ENCODE measurements at places on chromosomes 3 and 15.

DNA sequence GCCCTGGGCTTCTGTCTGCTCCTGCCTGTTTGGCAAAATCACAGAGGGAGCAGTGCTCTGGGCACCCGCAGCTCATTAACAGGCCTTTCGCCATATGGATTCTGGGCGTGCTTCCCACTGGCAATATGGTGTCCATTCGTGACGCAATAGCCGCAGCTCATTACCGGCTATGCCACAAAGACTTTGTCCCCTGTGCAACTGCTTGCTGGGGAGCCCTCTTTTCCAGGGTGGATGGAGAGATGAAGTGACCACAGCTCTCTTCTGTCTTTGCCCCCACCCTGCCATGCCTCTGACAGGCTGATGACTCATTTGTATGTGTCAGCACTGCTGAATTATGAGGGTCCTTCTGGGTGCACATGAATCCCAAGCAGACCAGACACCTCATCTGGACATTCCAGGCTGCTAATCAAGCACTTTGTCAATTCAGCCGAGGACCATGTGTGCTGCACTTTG is 214.3 kb upstream of the FEZF2 start:
- peak; percentile 25 for DNase-seq

DNA sequence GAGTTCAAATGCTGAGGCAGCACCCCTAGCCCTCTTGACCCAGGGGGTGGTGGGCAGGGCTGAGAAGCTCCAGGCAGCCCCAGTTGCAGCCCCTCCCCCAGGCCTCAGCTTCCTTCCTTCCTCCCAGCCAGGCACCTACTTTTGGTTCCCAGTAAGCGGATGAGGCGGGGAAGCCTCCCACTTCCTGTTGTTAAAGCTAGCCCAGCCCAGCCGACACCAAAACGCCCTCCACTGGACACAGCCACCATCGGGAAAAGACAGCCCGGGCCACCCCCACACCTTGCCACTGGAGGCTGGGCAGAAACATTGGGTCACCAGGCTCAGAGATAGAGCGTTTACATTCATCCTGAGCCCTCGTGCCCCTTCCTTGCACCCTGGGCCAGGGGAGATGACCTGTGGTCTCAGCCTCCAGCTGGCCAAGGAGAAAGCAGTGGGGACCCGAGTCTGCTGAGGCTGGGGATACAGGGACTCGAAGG is 3.5 kb downstream of the DUSP7 start:
- no peak for DNase-seq

GRCh38 chr3:101325393-101326134 is 5.2 kb upstream of the IMPG2 start:
- DNase-seq = peak; percentile 81

- DNase-seq = no peak
Measured at GRCh38 chr15:66917904-66918448, 147.4 kb upstream of the SMAD3 start.

- DNase-seq = no peak
Measured at GRCh38 chr3:98581474-98581873, 11.9 kb downstream of the CPOX start.

DNA sequence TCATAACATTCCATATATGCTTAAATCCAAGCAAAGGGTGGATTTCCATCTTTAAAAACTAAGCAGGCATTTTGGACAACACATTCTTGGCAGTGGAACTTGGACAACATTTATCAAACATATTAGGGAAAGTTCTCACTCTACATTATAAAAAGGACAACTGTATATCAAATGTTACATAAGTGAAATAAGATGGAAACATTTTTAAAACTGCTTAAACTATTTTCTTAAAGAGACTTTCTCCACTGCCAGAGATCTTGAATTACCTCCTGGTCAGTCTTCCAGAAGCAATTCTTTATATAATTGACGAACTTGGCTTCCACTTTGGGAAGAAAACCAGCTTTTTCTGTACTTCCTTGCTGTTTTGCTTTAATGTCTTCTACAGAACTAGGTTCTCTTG is 109.3 kb downstream of the NEO1 start:
- DNase-seq = no peak

DNA sequence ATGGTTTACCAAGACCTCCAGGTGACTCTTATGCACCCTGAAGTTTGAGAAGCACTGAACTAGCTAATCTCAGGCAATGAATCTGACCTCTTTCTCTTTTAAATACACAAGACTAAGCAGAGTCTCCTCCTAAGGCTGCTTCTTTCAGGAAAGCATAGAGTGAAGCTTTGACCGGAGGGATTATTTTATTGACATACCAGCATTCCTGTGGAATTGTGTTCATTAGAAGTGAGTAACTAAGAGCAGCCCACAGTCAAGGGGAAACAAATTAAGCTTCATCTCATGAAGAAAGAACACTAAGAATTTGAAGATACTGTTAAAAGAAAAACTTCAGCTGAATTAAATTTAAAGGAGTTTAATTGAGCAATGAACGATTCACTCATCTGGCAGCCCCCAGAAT is 963.5 kb downstream of the NTRK3 start:
- no peak for DNase-seq

GRCh38 chr3:154829929-154830328 is 250.2 kb upstream of the MME start:
- no peak for DNase-seq

DNA sequence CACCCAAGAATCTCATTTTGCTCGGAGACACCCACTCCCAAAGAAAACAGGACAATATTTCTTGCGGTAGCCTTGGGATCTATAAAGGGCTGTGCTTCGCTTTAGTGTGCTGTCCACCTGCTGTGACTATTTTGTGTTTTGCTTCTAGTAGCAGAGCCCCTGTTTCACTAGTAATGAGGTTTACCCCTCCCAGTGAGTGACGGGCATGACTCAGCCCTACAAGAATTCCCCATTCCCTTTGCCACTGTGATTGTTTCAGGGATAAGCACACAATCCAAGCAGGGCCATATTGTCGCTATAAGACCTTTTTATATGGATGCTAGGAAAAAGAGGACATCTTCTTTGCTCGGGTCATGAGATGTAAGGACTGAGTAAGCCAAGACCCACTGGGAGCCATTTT is 62.5 kb upstream of the FOXB1 start:
- no peak for DNase-seq

DNA sequence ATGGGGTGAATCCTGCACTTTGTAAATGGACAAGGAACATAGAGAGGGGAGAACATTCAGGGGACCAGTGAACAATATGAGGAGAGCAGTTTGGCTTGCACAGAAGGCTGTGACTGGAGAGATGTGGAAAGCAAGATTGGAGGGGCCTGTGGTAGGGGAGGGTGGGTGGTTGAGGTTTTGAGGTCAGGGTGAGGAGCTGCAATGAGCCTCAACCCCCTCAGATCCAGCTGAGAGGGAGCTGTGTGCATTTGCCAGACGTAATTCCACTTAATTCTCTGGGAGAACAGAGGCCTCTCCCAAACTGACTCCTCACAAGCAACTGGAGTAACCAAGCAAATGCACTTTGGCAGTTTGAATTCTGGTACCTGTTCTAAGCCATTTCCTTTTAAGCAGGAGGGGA is 253.1 kb upstream of the TRIM42 start:
- no peak for DNase-seq

DNA sequence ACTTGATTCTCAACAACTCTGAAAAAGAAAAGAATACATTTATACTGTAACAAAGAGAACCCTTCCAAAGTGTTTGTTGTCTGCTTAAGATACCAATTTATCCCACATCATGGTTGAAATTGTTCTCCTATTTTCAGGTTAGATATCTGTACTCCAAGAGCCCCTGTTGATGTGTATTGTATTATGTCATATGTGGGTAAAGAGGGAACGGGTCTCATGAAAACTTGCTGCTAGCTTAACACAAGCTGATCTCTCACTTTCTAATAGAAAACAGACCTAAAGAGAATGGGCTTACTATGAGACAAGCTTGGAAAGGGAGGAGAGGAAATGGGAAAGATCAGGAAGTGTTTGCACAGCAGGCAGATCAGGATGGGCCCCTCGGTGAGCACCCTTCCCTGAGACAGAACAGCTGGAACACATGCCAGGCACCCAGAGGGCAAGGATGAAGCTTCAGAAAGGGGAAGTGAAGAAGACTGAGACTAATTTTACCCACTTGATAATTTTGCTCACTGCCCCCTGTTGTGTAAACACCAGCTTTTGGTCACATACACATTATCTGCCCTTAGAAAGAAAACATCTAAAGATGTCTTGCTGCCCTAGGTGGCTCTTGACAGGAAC is 747.9 kb upstream of the CCDC54 start:
- no peak for DNase-seq

DNA sequence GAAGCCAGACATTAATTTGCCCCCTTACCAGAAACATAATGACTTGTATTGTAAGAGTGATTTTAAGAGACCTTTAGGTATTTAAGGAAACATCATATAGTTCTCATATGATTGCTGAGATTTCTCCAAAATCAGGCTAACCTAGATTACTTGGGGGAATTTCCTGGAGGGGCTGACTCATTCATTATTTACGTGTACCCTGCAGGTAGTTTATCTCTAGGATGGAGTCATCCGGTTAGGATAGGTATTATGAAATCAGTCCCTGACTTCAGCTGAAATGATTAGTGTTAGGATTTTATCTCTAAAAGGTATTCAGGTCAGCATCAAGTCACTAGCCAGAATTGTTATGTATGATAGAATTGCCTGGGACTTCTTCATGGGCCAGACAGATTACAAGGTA is 97.5 kb downstream of the TCF12 start:
- DNase-seq = no peak

DNA sequence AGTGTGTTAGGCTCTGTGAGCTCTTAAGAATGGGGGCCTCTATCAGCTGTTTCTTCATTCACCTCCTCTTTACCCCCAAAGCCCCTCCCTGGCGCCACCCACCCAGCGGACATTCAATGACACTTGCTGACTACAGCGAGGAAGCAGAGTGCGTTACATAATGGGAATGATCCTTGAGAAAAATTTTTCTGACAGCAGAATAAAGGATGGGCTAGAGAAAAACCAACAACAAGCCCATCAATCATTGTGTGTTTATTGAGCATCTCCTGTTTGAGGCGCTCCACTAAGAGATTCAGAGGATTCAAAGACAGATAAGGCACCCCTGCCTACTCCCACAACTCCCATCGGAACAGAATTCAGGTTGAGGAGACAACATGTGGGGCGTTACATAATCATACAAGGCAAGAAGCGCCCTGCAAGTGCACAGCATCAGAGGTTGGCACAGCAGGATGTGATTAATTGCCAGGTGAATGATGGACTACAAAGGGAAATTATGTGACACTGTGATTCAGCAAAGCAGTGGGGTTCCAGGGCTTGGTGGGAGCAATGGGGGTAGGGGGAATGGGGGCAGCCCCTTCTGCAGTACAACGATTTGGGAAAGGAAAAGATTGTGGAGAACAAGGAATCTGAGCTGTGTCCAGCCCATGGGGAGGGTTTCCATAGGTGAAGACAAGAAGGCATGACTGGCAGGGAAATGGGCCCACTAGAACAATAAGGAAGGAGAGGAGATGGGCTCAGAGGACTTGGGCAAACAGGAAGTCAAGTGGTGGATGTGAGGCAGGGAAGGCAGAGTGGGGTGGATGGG is 141.3 kb upstream of the ATP2B2 start:
- DNase-seq = no peak

DNA sequence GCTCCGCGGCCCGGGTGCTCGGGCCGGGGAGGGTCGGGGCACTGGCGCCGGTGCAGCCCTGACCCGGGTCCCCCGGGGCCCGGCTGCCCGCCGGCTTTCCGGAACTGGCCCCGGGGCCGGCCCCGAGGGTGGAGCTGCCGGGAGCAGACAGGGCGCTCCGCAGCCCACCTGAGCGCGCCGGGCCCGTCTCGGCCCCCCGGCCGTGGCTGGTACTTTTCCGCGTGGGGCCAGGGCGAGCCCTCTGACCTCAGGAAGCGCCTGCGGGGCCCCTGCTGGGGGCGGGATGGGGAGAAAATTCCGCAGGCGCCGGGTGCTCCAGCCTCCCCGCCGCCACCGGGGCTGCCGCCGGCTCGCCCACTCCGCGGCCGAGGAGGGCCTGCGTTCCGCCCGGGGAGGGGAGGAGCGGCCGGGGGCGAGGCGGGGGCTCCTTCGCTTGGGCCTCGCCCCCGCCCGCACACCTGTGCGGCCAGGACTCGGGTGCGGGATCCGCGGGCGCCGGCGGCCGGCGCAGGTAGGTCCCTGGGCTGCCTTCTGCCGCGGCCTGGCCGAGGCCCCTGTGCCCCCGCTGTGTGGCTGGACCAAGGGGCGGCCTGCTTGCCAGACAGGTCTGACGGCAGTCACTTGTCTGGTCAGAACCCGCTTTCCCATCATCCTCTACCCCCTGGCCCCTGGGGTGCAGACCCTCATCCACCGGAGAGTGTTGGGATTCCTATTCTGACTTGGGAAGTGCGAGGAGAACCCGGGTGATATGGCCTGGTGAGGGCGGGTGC is 3.5 kb downstream of the FURIN start:
- no peak for DNase-seq

DNA sequence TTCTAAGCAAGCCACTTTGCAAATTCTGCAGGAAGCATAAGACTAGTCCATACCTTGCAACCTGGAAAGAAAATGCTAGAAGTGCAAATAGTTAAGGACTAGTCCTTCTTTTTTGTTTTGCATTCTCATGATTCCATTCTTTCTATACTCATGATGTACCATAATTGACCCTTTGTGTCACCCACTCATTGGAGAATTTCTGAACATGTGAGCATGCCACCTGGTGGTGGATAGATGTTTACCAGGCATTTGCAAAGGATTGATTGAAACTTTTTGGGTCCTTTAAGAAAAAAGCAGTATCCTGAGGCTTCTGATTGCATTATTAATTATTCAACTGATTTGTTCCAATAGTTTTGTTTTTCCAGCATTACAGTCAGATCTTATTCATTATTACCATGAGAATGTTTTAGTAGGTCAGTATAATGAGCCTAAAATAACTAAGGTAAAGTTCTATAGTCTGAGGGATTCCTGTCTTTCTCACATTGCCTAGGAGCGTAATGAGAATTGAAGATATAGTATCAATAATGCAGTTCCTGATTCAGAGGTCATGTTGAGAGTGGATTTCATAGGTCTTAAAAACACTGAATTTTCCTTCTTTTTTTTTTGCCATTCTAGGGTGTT is 20.2 kb upstream of the DIPK2A start:
- no peak for DNase-seq

DNA sequence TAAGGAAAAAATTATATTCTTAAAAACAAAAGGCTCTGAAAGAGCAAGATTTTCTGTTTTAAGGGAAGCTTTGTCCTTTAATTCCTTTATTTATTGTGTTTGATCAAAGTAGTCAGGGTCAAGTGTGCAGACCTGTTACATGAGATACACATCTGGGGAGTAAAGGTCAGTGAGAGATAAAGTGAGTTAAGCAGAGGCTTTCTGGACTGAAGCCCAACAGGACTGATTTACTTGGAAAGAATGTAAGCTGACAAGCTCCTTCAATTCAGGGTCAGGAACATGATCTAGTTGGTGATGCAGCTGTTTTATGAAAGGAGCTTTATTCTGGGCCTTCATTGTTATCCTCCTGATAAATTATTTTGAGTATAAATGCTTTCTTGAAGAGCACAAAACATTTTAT is 20.7 kb upstream of the OTOL1 start:
- no peak for DNase-seq
